A549 treated with ZK216348 at 1 μM for 4 hours (cell line): ENCODE measurements at places on chromosomes 6 and 20. TPM values are rescaled to one million over a fixed set of nuclear protein-coding genes. Genes with fewer than 3 reads are reported as not detected.

The FABP7 gene
- not detected in 5 replicates for total RNA-seq

The FAM184A gene
- not detected in 5 replicates for total RNA-seq

The NKAIN4 gene
- total RNA-seq, result 4.6 to 8.9 TPM (median 5.2 TPM) in 5 replicates

The CRISP2 gene
- not detected in 5 replicates for total RNA-seq

The GRIK2 gene
- 0.21 to 0.57 TPM (median 0.47 TPM) in 5 replicates for total RNA-seq

The MAP3K4 gene
- 12.8 to 15.5 TPM (median 13.4 TPM) in 5 replicates for total RNA-seq

The SNHG17 gene
- 165 to 191 TPM (median 186 TPM) in 5 replicates for total RNA-seq

The KCNQ5 gene
- total RNA-seq, result 1.2 to 1.8 TPM (median 1.5 TPM) in 5 replicates

The MOXD1 gene
- total RNA-seq, result 1.5 to 2.1 TPM (median 2.0 TPM) in 5 replicates

The EEF1A2 gene
- total RNA-seq, result 112 to 179 TPM (median 154 TPM) in 5 replicates

The IL20RA gene
- total RNA-seq, result not detected in 5 replicates
